ENCODE measurements at places on chromosomes 12 and 14.

- no peak for DNase-seq
Observed at GRCh38 chr12:30012816-30013450, 229.2 kb upstream of the TMTC1 start.

DNA sequence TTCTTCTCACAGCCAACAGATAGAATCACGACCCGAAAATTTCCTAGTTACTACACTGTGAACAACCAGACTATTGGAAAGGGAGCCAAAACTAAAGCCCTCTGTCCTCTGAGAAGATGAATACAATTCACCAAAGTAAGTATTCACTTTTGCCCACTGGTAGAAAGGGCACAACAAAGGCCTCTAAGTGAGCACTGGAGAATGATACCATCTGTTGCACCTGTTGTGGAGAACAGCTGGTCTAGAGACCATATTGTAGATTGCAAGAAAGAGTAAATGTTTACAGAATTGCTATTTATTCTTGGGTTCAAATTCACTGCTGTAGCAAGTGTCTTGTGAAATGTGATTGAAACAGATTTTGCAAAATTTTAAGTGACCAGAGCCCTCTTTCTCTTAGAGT lies 46.9 kb upstream of the ANO6 start:
- DNase-seq = no peak

GRCh38 chr12:131867891-131868675 lies 26.3 kb upstream of the ULK1 start:
- no peak for DNase-seq

DNA sequence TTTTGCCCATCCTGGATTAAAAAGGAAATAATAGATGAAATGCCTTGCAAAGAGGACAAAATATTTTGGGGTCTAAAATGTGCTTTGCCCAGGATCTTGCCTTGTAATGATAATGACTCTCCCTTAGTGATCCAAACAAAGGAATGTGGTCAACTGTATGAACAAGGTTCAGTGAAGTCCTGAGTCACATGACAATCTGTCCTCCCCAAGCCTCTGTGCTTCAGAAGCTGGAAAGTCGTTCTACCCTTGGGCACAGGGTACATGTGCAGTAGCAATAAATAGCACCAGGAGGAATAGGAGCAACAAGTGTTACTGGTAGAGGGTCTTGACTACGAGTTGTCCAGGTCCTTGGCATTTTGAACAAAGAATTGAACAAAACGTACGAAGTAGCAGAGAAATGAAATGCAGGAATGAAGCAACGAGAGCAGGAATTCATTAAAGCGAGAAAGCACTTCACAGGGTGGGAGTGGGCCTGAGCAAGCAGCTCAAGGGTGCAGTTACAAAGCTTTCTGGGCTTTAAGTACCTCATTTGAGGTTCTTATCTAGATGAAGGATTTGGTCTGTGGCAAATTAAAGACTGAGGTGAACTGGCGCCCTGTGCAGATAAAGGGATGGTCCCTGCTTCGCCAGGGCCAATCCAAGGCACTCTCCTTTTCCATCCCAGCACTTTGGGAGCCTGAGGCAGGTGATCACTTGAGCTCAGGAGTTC lies 65.8 kb downstream of the RESF1 start:
- no peak for DNase-seq

- DNase-seq = no peak
Observed at GRCh38 chr12:9378430-9378835, 170.2 kb upstream of the PZP start.

- DNase-seq = peak; percentile 33
Observed at GRCh38 chr12:24839268-24839791, 109.6 kb downstream of the BCAT1 start.

DNA sequence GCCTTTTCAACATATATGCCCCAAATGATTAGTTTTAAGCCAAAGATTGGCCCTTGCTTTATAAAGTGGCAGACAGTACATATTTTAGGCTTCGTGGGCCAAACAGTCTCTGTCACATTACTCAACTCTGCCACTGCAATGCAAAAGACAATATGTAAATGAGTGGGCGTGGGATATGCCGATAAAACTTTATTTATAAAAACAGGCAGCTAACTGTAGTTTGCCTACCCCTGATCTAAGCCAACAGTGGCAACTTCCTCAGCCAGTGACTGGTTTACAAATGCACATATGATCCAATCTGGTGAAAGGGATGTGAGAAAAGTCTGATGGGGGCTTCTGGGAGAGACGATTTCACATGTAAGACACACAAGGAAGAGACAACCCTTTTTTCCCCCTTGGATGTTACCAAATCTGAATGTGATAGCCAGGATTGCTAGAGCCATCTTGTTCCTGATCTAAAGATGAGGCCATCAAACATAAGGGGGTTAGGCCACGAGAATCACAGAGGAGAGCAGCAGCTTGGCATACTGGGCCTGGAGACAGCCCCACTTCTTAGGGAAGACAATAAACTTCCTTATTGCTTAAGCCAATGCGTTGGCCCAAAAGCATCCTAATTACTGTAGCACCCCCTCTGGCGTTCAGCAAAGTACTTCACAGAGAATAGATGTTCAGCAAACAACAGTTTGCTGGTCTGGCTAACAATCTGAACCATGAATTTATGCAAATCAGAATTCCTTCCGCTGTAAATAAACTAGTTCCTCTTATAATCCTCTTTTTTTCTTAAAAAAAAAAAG lies 75.2 kb upstream of the TMCC3 start:
- DNase-seq = no peak

- DNase-seq = no peak
Observed at GRCh38 chr12:80756875-80757274, 40.2 kb downstream of the MYF5 start.

DNA sequence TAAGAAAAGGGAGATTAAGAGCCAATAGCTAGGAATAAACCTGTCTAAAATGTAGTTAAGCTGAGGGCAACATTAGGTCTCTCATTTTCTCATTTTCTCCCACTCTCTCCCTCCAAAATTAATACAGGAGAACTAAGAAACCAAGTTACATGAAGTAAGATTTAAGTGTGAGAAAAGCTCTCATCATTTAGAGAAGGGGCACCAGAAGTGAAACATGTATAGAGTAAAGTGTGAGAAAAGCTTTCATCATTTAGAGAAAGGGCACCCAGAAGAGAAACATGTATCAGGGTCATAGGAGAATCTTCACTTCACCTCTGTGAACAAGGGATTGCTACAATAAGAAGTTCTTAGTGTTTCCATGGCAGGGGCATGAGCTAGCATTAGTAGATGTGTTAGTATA lies 132.4 kb upstream of the CNTN1 start:
- DNase-seq = no peak

GRCh38 chr12:107322063-107322462 lies 228.7 kb upstream of the CRY1 start:
- no peak for DNase-seq

GRCh38 chr12:38844267-38844666 lies 61.1 kb downstream of the CPNE8 start:
- no peak for DNase-seq

DNA sequence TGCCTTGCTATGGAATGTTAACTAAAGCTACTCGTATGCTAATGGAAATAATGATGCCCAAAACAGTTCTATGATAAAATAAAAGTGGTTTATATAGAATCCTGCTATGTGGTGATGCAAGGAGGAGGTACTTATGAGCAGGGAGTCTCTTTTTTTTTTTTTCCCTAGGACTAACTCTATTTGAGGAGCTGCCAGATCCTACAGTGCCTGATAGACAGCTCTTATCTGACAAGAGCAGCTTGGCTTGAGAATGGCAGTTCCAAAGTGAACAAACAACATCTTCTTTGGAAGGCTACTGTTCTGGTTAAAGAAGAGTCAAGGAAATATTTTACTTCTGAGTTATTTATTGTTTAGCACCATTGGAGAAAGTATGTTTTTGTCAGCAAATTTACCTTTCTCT lies 10.2 kb upstream of the ACSM4 start:
- no peak for DNase-seq

- no peak for DNase-seq
Observed at GRCh38 chr12:18864900-18865561, 127.1 kb downstream of the CAPZA3 start.

DNA sequence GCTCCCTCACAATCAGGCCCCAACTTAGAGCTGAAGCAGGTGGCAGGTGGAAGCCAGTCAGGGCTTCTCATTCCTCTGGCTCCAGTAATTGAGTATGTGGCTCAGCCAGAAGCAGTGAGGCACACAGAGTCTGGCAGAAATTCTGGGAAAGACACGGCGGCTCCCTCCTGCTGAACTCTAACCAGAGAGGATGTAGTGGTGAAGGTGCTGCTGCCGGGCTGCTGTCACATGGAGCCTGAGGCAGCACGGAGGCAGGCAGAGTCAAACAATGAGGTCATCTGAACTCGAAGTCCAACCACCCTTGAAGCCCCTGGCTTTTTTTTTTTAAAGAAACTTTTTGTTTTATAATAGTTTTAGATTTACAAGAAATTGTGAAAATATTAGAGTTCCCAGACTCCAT lies 33.4 kb upstream of the SMOC1 start:
- no peak for DNase-seq

- no peak for DNase-seq
Observed at GRCh38 chr12:14777271-14777670, 26.0 kb downstream of the WBP11 start.

GRCh38 chr12:77349689-77350370 lies 284.5 kb upstream of the E2F7 start:
- no peak for DNase-seq

- no peak for DNase-seq
Observed at GRCh38 chr14:57883061-57883460, 17.2 kb upstream of the SLC35F4 start.

GRCh38 chr12:117498256-117498655 lies 136.8 kb upstream of the NOS1 start:
- DNase-seq = no peak

DNA sequence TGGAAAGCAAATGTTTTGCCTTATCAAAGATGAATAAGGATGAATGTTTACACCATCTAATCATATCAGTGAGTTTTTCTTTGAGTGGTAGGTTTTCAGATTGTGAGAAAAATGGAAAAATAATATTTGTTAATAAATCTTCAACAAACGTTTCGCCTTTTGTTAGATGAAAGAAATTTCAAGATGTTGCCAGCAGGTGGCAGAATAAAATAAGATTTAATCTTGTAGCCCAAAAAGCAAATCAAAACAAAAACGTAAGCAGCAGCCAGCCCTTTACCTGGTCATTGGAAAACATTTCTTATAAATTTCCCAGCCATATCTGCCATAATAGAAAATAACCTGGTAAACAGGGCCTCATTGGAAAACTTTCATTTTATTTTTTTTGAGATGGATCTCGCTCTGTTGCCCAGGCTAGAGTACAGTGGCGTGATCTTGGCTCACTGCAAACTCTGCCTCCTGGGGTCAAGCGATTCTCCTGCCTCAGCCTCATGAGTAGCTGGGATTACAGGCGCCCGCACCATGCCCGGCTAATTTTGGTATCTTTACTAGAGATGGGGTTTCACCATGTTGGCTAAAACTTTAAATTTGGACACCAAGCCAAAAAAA lies 15.4 kb upstream of the TMEM120B start:
- no peak for DNase-seq

GRCh38 chr14:33930439-33930838 lies 20.4 kb downstream of the EGLN3 start:
- no peak for DNase-seq

- no peak for DNase-seq
Observed at GRCh38 chr14:103391048-103391447, 5.8 kb downstream of the MARK3 start.

DNA sequence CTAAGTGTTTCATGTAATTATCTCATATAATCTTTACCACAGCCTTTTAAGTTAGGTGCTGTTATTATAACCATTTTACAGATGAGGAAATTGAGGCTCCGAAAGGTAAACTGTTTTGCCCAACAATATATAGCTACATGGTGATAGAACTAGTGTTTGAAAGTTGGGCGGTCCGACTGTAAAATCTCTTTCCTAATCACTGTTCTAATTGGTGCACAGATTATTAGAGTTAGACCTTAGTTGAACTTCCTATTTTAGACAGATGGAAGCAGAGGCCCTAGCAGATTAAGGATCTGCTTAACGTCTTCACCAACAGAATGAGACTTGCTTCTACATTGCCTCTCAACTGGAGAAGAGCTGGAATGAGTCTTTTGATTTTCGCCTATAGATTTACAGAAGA lies 30.0 kb upstream of the DUSP6 start:
- no peak for DNase-seq

- DNase-seq = no peak
Observed at GRCh38 chr14:72924337-72924736, 1.9 kb upstream of the DCAF4 start.

- no peak for DNase-seq
Observed at GRCh38 chr12:14403711-14404196, 38.3 kb downstream of the ATF7IP start.

- no peak for DNase-seq
Observed at GRCh38 chr12:103043531-103044486, 86.3 kb downstream of the ASCL1 start.
